AG20443 (cell line): ENCODE measurements at places on chromosomes 16 and 17.

DNA sequence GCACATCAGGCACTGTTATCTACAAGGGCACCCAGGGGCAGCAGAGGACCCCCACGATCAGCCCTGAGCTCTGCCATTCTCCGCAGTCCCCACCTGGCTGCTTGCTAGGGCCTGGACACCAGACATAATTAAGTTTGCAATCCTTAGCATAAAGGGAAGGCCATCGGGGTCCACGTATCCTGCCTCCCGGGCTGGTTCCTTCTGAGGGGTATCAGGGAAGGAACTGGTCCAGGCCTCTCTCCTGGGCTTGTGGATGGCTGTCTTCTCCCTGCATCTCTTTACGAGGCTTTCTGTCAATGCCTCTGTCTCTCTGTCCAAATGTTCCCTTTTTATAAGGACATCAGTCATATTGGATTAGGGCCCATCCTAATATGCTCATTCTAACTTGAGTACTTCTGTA is 77.8 kb downstream of the CYLD start:
- DNase-seq, result no peak

GRCh38 chr16:70402916-70403659 is 35.8 kb downstream of the ST3GAL2 start:
- DNase-seq, result no peak

DNA sequence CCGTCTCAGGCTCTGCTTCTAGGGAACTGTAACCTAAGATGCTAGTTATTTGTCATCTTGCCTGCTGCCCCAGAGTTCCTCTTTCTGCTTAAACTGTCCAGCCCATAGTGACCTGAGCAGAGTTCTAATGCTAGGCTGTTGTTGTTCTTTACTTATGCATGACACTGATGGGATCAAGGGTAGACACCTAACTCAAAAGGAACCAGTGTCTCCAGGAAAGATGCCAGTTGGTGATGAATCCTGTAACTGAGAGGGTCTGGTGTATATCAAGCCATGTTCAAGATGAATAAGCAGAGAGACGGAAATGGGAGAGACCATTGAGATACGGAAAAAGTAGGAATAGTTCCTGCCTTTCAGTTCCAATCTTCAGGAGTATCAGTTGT is 13.7 kb downstream of the APOH start:
- DNase-seq, result no peak

- DNase-seq, result peak; percentile 75
Observed at GRCh38 chr16:12095275-12096156, 119.0 kb downstream of the SNX29 start.

GRCh38 chr17:73163043-73163442 is 1.8 kb upstream of the SSTR2 start:
- no peak for DNase-seq

DNA sequence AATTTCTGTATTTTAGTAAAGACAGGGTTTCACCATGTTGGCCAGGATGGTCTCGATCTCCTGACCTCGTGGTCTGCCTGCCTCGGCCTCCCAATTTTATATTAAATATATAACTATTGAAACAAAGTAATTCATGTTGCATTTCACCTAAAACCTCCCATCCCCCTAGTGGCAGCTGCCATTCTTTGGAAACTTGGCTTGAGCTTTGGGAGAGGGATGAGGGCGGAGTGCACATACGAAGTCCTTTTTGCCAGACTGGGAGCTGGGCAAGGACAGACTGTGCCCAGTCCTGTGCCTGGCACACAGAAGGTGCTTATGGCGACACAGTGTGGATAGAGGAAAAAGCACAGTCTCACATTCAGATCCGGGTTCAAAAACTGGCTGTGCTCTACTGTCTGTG is 83.8 kb downstream of the NETO2 start:
- no peak for DNase-seq

DNA sequence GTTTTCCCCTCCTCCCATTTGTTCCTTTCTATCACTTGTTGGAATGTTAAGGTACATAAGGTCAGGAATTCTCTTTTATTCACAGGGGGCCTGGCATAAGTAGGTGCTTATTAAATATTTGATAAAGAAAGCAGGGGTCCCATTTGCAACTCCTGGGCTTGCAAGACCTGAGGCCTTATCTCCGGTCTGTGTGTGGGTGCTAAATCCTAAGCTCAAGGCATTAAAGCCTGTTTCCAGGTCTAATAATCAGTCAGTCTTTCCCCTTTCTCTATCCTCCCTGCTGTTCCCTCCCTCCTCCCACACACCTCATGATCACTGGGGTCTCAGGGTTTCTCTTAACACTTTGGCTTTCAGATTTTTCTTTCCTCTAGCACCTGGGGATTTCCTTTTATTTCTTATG is 17.1 kb downstream of the NTN1 start:
- DNase-seq, result no peak
